ENCODE measurements at places on chromosomes 3 and 15.

GRCh38 chr3:72756900-72757299 lies 91.3 kb downstream of the SHQ1 start:
- DNase-seq, result no peak

DNA sequence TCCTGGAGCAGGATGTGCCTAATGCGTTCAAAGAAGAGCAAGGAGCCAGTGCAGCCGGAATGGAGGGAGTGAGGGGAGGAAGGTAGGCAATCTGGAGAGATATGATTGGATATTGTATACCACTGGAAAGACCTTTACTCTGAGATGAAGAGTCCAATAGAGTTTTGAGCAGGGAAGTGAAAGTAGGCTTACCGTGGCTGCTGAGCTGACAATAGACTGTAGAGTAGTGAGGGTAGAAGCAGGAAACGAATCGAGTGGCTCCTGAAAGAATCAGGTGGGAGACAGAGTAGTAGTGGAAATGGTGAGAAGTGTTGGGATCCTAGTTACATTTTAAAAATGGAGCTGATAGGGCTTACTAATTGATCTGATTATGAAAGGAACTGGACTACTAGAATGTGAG lies 51.8 kb upstream of the NUDT16 start:
- DNase-seq, result no peak

GRCh38 chr15:33461671-33462070 lies 150.9 kb downstream of the RYR3 start:
- no peak for DNase-seq

GRCh38 chr3:29637068-29637467 lies 356.2 kb downstream of the RBMS3 start:
- DNase-seq, result no peak

DNA sequence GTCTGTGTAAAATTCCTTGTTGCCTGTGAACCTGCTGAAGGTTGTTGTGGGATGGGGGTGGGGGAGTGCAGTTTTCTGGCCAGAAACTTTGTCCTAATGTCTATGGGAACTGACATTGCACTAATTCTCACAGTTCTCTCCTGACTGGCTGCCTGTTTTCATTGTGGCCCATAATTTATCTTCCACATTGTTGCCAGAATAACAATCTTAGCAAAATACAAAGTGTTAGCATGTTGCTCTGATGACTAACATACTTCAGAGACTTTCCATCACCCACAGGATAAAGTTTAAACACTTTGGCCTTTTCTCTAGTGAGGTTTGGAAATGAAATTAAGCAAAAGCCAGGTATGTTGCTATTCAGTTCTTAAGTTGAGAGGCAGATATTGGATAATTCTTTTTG lies 81.4 kb upstream of the TBC1D5 start:
- no peak for DNase-seq

DNA sequence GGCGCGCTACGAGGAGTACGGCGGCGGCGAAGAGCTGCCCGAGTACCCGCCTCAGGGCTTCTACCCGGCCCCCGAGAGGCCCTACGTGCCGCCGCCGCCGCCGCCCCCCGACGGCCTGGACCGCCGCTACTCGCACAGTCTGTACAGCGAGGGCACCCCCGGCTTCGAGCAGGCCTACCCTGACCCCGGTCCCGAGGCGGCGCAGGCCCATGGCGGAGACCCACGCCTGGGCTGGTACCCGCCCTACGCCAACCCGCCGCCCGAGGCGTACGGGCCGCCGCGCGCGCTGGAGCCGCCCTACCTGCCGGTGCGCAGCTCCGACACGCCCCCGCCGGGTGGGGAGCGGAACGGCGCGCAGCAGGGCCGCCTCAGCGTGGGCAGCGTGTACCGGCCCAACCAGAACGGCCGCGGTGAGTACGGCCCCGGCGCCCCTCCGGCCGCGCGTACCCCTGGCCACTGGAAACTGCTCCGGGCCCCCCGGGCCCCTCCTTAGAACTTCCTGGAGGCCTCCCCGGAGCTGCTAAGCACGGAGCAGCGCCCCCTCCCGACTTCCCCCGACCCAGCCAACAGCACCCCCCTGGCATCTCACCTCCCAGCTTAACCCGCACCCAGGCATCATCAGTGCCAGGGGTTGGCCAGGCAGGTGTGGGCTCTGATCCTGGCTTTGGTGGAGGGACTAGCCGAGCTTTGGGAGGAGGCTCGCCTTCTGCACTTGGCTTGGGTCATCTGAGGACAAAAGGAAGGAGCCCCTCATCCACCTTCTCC lies 1.4 kb downstream of the LOXL1 start:
- peak; percentile 76 for DNase-seq

- DNase-seq, result no peak
Observed at GRCh38 chr3:187161556-187161955, 22.3 kb upstream of the RPL39L start.

DNA sequence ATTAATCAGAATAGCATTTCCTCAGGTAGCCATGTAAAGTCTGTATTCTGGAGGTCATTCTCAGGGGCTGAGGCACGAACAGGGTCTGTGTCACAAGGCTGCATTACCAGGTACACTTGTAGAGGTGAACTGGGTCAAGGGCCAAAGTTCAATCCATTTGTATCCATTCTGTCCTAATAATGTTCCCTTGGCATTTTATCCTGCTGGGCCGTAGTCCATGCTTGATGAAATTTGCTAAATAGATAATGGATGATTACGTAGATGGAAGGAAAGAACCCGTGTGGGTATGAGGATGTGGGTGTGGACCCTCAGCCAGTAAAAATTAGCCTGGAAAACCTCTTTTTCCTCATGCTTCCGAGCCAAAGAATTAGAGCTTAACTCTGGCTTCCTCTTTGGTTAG lies 785.9 kb downstream of the GRM7 start:
- DNase-seq, result no peak

- no peak for DNase-seq
Observed at GRCh38 chr3:16132928-16133327, 41.6 kb upstream of the GALNT15 start.

DNA sequence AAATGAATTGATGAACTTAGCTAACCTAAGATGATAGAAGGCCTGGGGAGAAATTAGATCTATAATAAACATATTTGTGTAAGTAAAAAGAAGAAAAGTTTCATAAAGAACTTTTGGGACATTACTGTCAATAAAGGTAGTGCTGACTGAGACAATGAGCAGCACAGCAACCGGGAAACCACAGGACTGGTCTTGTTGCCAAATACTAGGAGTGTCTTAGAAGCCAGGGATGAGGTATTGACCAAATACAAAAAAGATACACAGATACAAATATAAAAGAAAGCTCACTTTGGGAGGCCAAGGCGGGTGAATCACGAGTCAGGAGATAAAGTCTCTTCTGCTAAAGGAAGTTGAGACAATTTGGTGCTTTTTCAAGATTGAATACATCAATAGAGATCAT lies 362.4 kb upstream of the ZNF385D start:
- DNase-seq, result no peak

DNA sequence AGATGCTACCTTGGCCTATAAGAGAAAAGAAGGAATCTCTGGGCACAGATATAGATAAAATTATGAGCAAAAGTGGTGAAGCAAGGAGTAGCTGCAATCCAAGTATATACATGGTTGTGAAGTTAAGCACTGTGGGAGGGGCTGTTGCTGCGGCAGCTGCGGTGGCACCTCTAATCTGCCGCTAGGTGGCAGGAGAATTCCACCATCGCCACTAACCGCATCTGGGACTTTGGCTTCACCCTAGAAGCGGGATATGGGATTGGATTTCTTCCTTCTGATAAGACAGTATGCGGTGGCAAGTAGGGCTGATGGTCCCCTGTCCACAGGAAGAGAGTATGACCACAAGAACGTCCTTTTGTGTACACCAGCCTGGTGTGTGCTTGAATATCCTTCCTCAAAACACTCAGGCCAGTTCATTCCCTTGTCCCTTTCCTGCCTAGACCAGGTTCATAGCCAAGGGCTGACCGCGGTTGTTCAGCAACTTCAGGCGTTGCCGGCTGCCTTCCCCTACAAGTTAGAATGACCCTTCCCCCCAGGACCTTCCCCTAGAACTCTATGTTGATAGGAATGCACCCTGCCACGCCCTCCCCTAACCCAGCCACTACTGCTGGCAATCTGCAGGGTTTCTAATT lies 5.1 kb downstream of the MAGEL2 start:
- DNase-seq, result peak; percentile 41

DNA sequence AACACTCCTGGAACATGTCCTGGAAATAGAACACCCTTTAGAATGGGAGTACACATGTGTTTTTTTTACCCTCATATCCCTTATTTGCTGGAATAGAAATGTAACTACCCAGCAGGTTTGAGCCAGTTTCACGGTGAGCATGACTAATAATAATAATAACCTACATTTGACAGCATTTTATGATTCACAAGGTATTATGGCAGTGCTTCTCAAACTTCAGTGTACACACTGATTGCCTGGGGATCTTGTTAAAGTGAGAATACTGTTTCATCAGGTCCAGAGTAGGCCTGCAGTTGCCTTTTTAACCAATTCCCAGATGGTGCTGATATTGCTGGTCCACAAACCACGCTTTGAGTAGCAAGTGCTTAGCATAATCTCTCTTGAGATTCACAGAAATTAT lies 63.9 kb downstream of the NFKBIZ start:
- DNase-seq, result no peak

GRCh38 chr3:13891492-13892073 lies 11.7 kb upstream of the WNT7A start:
- no peak for DNase-seq

DNA sequence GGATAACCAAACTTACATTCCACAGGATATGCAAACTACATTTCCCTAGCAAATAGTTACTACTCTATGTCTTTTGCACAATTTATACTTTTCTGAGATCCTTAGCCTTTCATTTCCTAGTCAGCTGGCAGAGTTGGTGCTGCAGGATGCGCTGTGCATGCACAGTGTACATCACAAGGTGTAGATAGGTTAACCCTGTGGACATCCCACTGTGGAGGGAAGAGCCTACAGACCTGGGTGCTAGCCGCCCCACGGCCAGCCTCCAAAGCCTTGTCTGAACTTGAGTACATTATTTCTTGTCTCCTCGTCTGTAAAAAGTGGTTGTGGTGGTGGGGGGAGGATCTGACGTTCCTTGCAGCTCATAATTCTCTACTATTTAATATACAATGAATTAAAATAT lies 3.5 kb downstream of the TNFSF10 start:
- no peak for DNase-seq

DNA sequence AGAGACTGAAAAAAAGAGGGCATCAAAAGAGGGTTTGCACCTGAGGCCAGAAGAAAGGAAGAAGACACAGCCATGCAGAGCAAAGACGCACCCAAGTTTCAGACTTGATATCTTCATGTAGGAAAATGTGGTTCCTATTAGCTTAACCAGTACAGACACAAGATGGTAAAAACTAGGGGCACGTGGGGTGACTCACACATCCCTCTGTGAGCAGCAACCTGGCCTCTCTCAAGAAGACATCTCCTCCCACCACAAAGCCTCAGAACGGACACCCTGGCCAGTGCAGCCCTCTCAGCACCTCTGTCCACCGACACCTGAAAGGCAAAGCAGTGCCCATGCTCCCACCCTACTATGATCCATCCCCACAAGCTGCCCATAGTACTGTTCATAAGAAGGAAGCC lies 33.3 kb downstream of the GLB1 start:
- peak; percentile 41 for DNase-seq

- DNase-seq, result no peak
Observed at GRCh38 chr15:100642213-100642949, 40.0 kb downstream of the ASB7 start.

DNA sequence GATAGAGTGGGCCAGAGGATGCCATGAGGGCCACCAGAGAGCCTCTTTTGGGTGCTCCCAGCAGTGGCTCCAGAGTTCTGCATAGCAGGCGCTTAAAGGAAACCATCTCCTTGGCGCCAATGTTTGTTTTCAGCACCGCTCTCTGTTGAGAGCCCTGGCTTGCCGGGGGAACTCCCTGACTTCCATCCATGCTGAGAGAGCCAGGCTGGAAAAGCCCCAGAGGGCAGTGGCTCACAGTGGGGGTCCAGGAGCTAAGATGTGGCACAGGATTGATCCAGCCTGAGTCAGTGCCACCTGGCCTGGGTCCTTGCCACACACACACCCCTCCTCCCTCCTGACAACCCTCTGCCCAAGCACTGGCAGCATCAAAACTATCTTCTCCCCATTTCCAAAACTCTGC lies 50.4 kb upstream of the HACD2 start:
- DNase-seq, result no peak

GRCh38 chr3:64895991-64896895 lies 208.4 kb upstream of the ADAMTS9 start:
- DNase-seq, result no peak

- no peak for DNase-seq
Observed at GRCh38 chr3:157467200-157467599, 30.6 kb downstream of the PTX3 start.

GRCh38 chr3:101509281-101509680 lies 3.7 kb downstream of the SENP7 start:
- no peak for DNase-seq

DNA sequence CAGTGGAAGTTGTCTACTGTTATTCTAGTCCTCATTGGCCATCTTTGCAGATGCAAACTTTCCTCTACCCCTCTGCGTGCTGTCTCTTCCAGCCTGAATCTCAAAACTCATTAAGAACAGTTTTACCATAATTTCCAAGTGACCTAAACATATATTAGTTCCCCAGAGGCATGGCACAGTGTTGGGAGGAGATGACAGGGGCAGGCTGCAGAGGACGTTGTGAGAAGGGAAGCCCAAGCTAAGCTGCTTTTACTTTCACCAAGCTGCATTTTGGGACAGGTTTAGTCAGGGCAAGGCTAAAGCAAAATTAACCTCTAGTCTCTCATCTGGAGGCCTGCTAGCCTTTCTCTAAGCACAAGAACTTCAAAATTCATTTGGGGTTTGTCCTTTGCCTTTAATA lies 318.6 kb upstream of the SATB1 start:
- no peak for DNase-seq

DNA sequence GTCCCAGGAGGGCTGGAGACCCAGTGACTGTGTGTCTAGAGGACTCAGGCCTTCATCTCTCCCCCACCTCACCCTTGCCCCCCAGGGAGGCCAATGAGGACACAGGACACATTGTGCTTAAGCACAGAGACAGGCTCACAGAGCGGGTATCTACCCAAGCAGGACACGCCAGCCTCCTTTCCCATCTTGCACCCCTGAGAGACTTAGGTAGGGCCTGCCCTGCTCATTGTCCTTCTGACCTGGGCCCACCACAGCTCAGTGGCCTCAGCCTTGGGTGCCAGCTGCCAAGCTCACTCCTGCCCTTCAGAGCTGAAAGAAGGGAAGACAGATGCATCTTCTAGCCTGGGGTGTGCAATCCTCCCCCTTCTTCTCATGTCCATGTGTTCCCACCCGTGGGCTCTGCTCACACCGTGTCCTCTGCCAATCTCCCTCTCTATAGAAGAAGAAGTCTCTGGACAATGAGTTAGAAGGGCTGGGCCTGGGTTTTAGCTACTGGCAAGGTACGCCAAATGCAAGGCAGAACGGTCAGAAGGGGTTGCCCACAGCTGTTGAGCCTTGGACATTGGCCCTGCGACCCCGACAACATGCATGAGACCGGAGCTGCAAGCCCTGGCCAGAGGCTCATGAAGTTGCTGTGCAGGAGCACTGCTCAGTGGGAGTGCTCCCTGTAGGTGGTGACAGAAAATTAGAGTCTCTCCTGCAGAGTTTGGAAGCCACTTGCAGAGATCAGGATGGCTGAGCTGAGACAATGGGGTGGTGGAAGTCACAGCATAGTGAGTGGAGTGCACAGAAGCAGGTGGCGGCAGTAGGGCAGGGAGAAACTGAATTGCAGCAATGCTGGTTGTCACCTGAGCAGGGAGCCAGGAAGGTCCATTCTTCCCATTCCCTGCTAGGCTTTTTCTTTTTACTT lies 32.8 kb downstream of the ACSBG1 start:
- no peak for DNase-seq

GRCh38 chr3:47347217-47347801 lies 33.5 kb upstream of the PTPN23 start:
- no peak for DNase-seq
